ENCODE measurements at places on chromosomes 4 and X.

- DNase-seq, result no peak
Observed at GRCh38 chr4:82437285-82438005, 7.1 kb downstream of the ENOPH1 start.

GRCh38 chrX:15499976-15500375, 631 bp upstream of the BMX start:
- DNase-seq, result no peak

DNA sequence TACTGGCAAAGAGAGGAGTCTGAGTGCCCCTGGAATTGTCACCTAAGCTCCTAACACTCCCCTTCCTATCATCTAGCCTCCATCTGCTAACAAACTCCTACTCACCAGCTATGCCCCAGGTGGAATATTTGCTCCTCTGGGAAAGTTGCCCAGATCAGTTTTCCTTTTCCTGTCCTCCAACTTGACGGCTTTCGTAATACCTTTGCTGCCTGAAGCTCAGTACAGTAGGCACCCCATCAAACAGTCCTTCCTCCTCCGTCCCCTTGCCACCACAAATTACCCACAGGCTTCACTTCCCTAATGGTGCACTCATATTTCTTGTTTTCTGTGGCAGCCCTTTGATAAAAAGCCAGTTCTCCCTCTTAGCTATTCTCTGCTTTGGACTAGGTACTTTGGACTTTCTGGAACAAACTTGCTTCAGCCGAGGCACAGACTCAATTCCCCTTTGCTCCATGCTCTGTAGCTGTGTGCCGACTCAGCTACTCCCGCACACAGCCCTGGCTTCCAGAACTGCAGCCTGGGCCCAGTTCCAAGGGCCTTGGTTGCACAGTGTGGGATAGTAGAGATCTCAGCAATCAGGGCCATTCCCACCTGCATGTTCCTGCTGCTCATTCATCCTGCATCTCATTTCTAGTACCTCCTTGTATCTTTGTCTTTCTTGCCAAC, 605.1 kb downstream of the BCOR start:
- DNase-seq, result no peak

- no peak for DNase-seq
Observed at GRCh38 chr4:59818656-59819055, 1381.5 kb upstream of the ADGRL3 start.

GRCh38 chr4:183333983-183334382, 11.8 kb upstream of the CLDN24 start:
- peak; percentile 10 for DNase-seq

- no peak for DNase-seq
Observed at GRCh38 chrX:153908219-153908860, 3.9 kb downstream of the AVPR2 start.

DNA sequence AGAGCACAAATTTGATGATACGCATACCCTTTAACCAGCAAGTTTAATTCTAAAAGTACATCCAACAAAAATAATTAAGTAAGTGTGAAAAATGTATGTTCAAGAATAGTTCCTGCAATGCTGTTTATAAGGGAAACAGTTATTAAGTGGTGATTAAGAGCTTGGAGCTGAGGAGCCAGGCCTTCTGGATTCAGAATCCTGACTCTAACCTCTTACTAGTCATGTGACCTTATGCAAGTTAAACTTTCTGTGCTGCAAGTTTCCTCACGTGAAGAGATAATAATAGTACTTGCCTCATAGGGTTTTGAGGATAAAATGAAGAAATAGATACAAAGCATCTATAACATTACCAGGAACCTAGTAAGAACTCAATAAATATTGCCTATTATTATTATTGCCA, 77.7 kb downstream of the FAM13A start:
- no peak for DNase-seq

DNA sequence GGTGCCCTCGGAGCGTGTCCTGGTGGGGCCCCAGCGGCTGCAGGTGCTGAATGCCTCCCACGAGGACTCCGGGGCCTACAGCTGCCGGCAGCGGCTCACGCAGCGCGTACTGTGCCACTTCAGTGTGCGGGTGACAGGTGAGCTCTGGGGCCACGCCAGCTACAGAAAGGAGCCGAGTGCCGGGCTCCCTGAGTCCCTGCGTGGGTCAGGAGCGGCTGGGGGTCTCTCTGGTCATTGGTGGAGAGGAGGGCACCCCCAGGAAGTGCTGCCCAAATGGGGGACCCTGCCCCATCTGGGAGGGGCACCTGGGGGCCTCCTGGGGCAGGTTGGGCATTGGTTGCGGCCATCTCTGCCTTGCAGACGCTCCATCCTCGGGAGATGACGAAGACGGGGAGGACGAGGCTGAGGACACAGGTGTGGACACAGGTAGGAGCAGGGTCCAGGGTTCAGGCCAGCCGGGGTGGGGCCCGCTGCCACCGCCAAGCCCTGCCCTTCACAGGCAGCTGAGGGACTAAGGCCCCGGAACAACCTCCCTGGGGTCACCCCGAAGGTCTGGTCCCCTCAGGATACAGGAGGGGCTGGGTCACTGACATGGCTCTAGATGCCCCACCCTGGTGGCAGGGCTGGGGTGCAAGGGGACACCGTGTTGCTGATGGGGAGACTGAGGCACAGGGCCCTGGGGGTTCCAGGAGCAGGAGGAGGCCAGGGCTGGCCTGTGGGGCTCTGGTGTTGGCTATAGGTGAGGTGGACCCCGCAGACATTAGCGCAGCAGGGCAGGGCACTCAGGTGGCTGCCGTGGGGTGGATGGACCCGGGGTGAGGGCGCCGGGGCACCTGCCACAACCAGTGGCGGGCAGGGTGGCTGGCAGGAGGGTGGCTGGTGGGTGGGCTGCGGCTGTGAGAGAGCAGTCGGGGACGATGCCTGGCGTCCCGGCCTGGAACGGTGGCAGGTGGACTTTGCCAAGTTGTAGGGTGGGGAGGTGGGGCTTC, 6.6 kb downstream of the FGFR3 start:
- no peak for DNase-seq

DNA sequence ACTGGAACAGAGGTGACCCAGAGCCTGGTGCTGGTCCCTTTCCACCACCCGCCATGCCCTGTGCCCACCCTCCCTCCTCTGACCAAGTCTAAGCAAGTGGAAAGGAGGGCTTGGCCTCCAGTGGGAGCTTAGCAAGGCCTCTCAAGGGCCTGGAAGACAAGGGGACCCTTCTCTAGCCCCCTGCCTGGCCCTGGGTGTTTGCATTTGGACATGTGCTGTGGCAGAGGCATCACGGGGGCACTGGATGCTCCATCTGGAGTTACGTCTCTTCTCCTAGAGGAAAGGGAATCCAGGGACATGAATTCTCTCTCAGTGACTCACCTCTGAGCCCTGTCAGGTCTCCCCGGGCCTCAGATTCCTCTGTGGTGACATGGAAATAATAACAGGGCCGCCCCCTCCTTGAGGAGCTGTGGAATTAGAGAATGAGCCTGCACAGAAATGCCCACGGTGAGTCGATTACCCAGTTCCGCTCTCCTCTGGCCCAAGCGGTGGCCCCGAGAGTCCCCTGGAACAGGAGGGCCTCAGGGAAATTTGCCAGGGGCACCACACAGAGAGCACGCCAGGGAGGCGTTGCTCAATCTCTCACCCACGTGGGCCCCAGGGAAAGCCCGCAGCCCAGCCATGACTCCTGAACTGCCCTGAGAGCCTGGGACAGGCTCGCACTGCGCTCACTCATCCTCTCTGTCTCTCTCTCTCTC, 189.6 kb downstream of the BCOR start:
- DNase-seq, result peak; percentile 40

- DNase-seq, result peak; percentile 62
Observed at GRCh38 chr4:117084866-117085701, at the start of gene TRAM1L1. TSS of gene TRAM1L1 (minus strand) at chr4:117085576. CDS start at chr4:117085393, 183 bp downstream.

DNA sequence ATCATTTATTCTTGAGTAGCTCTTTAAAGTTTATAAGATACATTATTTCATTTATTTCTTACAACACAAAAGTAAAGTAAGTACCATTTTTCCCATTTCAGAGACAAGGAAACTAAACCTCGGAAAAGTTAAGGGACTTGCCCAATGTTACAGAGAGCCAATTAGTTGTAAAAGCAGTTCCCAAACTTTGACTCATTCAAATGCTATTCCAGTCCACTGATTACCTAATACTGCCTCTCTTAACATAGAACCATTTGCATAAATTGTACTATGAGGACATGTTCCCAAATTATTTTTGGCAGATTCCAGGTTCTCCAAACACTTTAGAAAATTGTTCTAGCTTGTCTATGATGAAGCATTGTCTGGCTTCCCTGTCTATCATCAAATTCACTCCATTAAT, 45.6 kb upstream of the GRIA3 start:
- no peak for DNase-seq

DNA sequence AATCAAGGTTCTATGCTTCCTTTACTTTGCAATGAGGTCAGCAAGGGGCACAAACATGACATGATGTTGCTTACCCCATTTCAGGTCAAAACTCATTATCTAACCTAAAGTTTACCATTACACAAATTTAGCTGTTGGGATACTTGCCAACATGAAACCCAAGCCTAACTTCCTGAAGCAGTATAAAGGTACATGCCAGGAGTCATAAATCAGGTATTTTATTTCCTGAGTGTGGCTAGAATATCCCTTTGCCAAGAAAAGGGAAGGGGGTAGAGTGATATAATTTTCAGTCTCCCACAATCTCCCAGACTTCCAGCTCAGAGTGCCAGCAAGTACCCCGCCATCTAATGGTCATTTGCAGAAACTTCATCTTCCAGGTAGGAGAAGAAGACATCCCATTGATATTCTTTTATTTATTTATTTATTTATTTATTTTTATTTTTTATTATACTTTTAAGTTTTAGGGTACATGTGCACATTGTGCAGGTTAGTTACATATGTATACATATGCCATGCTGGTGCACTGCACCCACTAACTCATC, 136.6 kb downstream of the NEXMIF start:
- peak; percentile 5 for DNase-seq

DNA sequence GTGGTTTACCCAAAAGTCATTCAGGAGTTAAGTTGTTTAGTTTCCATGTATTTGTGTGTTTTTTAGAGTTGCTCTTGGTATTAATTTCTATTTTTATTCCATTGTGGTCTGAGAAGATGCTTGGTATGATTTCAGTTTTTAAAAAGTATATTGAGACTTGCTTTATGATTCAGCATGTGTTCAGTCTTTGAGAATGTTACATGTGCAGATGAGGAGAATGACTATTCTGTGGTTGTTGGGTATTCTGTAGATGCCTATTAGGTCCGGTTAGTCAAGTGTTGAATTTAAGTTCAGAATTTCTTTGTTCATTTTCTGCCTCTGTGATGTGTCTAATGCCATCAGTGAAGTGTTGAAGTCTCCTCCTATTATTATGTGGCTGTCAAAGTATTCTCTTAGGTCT, 249.4 kb downstream of the ARHGAP10 start:
- DNase-seq, result no peak

- DNase-seq, result peak; percentile 55
Observed at GRCh38 chr4:6695660-6696610, 2.3 kb downstream of the S100P start.

- no peak for DNase-seq
Observed at GRCh38 chr4:20870436-20870835, 170.2 kb downstream of the PACRGL start.

Measured in HuH-7 (cell line).